Skin of body (tissue), 3 donors: ENCODE measurements at places on chromosomes 11 and 22.

DNA sequence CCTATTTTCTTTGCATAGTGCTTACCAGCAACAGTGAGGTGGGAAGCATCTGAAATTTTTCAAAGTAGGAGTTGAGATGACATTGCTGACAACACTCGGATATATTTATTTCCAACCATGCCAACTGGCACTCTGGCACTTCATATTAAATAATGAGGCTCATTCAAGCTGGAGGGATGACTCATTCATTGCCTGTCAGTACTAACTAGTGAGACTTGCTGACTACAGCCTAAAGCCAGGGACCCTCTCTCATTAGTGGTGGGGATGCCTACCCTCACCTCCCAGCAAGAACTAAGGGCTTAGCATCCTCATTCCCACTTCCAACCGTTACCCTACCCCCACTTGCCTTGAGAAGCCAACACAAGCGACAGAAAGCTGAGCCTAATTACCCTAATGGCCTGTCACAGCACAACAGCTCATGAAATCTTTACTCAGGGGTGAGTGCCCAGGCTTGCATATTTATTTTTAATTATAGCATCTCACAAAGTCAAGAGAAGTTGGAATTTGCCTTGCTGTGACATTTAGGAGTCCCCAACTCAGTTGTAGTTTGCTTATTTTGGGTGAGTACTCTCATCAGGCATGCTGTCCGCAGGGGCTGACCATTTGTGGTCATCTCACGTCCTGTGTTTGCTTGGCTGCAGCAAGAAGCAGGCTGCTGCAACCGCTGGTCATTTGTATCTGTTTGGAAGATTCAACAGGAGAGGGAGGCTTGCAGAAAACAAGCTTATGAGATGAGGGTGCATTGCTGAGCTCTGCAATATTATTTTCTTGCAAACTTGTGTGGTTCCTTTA, 181.6 kb upstream of the POU2AF2 start:
- no peak for DNase-seq

- peak; percentile 56 for DNase-seq
Measured at GRCh38 chr22:28600546-28601143, 79.0 kb downstream of the TTC28 start.

DNA sequence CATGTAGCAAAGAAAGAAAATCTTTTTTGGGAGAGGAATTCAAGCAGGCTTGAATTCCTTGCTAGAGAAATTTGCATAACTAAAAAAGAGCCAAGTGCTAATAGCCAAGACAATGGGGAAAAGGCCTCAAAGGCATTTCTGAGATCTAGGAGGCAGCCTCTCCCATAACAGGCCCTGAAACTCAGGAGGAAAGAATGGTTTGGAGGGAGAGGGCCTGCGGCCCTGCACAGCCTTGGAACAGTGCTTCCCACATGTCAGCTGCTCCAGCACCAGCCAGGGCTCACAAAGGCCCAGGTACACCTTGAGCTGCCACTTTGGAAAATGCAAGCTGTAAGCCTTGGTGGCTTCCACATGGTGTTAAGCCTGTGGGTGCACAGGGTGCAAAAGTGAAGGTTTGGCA, 55.5 kb upstream of the TSPAN18 start:
- DNase-seq: no peak

GRCh38 chr22:29141078-29141688, 64.5 kb upstream of the EMID1 start:
- no peak for DNase-seq

- DNase-seq: no peak
Measured at GRCh38 chr11:2439820-2440219, 4.5 kb downstream of the TRPM5 start.

GRCh38 chr11:70873736-70874412, 378.5 kb downstream of the SHANK2 start:
- no peak for DNase-seq

DNA sequence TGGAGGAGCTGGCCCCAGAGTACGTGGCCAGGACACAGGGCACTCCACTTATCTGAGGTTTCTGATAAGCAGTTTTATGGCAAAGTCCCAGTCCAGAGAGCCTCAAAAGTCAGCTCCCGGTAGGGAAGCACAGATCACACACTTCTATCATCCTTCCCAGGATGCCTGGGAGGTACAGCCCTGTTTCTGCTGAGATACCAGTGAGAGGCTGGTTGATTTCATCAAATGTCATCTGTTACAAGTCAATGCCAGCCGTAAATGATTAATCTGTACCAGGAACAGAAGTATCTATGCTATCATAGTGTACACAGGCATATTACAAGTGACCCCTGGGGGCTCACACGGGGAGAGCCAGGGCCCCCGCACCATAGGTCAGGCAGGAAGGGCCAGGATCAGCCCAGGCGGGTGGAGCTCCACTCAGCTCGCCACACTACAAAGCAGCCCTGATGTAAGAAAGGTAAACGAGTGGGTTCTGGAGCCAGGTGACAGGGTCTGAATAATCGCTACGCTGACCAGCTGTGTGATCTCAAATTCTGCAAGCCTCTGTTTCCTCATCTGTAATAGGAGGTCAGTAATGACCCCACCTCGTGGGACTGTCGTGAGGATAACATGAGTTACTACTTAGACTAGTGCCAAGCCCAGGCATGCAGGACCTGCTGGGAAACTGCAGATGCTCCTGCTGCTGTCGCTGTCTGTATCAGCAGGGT, 17.6 kb downstream of the PLA2G6 start:
- no peak for DNase-seq

DNA sequence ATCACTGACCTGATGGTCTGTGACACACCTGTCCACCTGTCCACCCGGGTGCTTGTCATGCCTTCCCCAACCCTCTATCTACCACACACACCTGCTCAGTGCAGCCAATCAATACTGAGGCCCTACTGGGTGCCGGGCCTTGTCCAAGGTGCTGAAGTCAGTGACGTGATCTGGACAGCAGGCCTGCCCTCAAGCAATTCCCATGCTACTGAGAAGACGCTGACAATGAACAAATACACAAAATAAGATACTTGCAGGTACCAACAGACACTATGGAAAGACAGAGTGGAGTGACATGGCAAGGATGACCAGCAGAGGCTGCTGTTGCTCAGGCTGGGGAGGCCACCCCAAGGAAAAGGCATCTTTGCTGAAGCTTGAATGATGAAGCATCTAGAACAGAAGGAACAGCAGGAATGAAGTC, 21.2 kb downstream of the PLAAT3 start:
- no peak for DNase-seq

DNA sequence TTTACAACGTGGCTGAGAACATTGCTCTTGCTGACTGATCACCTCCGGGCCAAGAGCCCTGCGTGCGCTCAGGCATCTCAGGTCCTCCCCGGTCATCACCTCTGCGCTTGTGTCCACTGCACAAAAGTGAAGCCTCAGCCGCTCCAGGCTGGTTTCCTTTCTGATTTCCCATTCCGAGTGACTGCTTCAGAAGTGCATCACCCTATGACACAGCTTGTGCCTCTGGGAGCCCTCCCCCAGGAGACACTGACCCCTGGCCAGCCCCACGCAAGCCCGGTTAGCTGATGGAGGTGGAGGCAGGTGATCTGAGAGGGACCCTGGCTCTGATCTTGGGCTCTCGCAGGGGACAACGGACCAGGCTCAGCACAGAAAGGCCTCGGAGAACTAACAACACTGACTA, 38.3 kb upstream of the GNB1L start:
- DNase-seq: no peak

DNA sequence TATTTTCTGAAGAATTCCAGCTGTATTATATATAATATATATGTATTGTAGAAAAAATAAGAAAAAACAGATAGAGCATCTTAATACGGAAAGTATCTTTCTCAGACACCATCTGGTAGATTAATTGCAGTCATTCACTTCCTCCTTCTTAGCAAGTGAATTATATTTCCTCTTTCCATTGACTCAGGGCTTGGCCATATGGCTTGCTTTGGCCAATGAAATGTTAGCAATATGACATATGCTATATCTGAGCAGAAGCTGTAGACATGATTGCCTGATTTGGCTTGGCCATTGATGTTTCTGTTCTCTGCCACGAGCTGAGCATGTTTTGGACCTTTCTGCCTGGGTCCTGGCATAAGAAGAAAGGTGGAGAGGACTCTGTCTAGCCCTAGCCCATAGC, 34.4 kb upstream of the ZBED5 start:
- DNase-seq: no peak

DNA sequence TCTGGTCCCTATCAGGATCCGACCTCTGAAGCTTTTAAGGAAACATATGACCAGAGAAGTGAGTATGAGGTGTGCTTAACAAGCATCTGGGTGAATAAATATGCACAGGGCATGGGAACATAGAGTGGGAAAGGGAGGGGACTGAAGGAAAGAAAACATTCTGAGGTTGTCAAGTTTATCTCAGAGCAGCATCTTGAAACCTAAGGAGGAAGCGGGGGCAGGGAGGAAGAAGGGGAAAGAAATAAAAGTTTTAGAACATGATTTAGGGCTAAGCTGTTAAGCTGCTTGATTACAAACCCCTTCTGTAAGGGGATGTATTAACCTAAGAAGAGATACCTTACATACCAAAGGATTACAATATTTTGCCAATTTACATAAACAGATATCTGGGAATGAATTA, 24.0 kb upstream of the SC5D start:
- no peak for DNase-seq

GRCh38 chr22:29167032-29167911, 38.4 kb upstream of the EMID1 start:
- no peak for DNase-seq

- DNase-seq: peak; percentile 10
Measured at GRCh38 chr22:38504731-38505540, 1.2 kb downstream of the DDX17 start.
